ENCODE measurements at places on chromosomes 4 and X.

- DNase-seq = no peak
These were observed 377.1 kb upstream of the HS3ST1 start for GRCh38 chr4:11805842-11806241.

GRCh38 chrX:129998021-129998420 is 15.6 kb downstream of the BCORL1 start:
- DNase-seq = no peak

- DNase-seq = no peak
These were observed 518.3 kb upstream of the ZFP42 start for GRCh38 chr4:187477224-187477623.

DNA sequence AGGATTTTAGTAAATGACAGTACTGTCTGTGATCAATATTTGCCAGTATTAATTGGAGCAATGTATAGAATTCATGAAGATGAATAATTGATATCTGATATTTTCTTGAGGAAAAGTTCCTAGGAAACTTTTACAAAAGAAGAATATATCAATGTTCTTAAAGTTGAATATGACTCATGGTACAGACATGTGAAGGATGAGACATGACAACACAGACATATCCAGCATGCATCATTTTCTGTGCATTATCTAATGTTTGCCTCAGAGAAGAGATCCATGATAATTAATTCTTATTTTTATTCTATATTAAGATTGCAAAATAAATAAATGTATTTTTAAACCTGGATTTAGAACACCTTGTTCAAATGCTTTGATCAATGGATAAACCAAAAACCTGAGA is 452.9 kb upstream of the EPHA5 start:
- DNase-seq = no peak
